ENCODE measurements at places on chromosomes 5 and 9. TPM values are rescaled to one million over a fixed set of nuclear protein-coding genes. Genes with fewer than 3 reads are reported as not detected.

Gene SNCB
- total RNA-seq = not detected

Gene CCDC152
- 6.6 TPM for total RNA-seq

- DNase-seq = no peak
Observed at GRCh38 chr5:130333089-130333488, 428.8 kb downstream of the CHSY3 start.

- no peak for DNase-seq
Observed at GRCh38 chr5:135050244-135050767, 16.3 kb upstream of the PITX1 start.

- DNase-seq = no peak
Observed at GRCh38 chr5:89556215-89556913, 673.4 kb upstream of the MEF2C start.
